CD4-positive, alpha-beta T cell (primary cell): ENCODE measurements at places on chromosomes 4 and X. TPM values are rescaled to one million over a fixed set of nuclear protein-coding genes. Genes with fewer than 3 reads are reported as not detected.

GRCh38 chr4:60822986-60823385 is 377.1 kb upstream of the ADGRL3 start:
- no peak for DNase-seq

DNA sequence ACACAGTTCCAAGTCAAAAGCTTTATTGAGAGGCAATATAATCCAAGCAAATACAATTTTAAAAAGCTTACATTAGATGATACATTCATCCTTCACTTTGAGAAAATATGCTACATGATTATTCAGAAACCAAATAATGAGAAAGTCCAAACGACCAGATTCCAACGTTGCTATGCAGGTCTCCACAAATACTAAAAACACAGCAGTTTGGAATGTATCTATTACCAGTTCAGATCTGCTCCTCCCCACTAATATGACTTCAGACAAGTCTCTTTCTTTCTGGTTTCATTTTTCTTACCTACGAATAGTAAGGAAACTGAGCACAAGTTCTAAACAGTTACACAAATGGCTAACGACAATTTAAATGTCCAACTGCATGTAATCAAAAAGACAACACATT is 9.5 kb downstream of the NAF1 start:
- DNase-seq: no peak

The PPARGC1A gene
- not detected for total RNA-seq

- no peak for DNase-seq
These were observed 1.5 kb downstream of the BEND4 start for GRCh38 chr4:42150653-42151567.

DNA sequence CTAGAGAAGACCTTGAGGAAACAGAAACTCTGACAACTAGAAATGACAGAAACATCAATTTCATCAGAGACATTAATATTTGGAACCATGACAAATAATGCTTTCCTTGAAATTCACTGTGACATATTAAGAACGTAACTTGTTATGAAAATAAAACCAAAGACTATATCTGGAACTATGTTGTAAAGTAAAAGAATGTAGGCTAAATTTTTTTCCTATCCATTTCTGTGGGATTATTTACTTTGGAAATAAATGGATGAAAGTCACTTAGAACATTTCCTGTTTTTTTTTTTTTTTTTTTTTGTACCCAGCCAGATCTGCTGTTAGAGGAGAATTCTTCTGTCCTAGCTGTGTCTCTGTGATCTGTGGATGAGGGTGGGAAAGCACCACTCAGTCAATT is 255.9 kb downstream of the SPRY1 start:
- DNase-seq: no peak

DNA sequence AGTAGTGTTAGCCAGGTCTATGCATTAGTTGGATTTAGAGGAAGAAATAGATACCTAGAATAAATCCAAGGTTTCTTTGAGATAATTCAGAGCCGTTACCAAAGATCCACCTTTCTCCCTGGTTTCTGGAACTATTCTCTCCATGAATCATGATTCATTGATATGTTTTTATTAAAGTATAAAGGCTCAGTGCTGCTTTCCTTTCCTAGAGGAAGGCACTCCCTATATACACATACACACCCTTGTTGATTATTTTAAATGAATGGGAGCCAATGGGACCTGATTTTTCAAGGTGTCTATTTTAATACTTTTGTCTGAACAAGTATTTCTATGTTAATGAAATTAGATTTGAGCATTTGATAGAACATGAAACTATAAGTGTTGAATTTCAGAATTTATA is 146.8 kb upstream of the SPRY1 start:
- DNase-seq: no peak

The ADH1C gene
- not detected for total RNA-seq

DNA sequence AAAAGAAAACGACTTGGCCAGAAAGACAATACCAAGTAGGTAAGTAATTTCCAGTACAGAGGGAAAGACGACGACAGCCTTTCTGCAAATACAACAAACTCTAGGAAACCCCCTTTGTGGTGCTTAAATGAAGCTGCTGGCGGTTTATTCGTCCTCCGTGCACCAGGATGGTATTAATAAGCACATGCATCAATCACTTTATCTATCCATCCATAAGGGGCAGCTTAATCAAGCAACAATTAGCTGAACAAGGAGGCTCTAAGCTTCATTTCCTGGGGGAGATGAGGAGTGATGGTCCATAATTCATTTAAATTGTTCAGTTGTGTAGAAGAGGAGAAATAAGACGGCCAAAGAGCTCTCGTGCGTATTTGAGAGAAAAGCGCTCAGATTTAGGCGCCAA is 26.2 kb downstream of the IRF2 start:
- DNase-seq: no peak

DNA sequence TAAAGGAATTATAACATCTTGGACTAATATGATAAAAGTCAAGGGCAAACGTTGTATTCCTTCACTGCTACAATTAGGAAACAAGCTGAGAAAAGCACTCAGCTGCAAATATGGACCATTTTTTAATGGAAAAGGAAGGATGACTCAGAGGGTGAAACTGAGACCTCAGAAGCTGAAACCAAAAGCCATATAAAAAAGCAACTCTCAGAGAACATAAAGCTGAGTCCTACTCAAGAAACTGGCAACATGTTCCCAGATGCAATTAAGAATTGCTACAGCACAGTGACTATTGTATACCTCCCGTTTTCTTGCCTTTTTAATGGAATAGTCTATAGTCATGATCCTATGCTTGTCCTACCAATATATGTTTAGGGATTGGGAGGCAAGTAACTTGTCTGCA is 1106.4 kb upstream of the INTU start:
- DNase-seq: no peak

The GC gene
- not detected for total RNA-seq

GRCh38 chr4:11287055-11287454 is 141.6 kb downstream of the HS3ST1 start:
- DNase-seq: no peak

The HSFX2 gene
- not detected for total RNA-seq

GRCh38 chrX:100830143-100830542 is 10.0 kb downstream of the CSTF2 start:
- DNase-seq: no peak

- peak; percentile 87 for DNase-seq
These were observed 5.6 kb downstream of the FLNA start for GRCh38 chrX:154368630-154369448.

DNA sequence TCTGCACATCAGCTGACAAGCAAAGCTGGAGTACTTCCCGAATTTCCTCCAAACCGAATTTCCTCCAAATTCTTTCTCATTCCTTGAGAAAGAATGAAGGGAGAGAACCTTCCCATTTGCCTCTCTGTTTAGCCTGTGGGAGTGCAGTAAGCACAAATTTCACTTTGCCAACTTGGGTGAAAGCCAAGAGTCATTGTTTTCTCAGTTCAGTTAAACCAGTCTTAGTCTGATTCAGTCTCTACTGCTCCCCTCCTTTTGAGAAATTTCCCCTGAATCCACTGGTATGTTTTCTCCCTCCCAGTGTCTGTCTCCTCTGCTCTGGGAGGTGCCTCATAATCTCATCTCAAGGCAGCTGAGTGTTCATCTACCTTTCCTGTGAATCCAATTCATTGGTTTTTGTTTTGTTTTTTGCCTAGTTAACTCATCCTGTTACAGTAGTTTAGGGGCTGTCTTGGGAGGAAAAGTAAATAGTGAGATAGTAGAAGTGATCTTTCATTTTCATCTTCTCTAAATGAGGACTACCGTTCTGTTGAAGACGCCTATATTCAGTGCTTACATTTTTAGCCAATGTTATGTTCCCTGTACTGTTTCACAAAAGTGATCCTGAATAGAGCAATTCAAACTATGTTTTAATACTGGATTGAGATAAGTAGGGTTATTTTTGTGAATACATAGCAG is 49.0 kb downstream of the SYTL5 start:
- no peak for DNase-seq
